ENCODE measurements at places on chromosomes 7 and 10.

- DNase-seq, result no peak
Measured at GRCh38 chr10:97096261-97097083, 89.3 kb downstream of the SLIT1 start.

DNA sequence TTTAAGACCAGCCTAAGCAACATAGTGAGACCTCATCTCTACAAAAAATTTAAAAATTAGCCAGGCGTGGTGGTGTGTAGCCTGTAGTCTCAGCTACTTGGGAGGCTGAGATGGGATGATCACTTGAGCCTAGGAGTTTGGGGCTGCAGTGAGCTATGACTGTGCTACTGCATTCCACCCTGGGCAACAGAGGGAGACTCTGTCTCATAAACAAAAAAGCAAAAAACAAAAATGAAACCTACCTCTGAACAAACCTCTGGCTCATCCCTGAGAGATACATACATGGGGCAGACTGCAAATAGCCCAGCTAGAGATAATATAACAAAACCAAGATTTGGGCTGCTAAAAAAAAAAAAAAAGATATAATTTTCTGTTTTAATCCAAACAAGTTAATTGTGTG is 19.5 kb downstream of the C10orf67 start:
- DNase-seq, result no peak

- no peak for DNase-seq
Measured at GRCh38 chr7:5867060-5867459, 13.5 kb upstream of the OCM start.

GRCh38 chr7:34939175-34939574 is 98.1 kb downstream of the DPY19L1 start:
- no peak for DNase-seq

- no peak for DNase-seq
Measured at GRCh38 chr10:33571616-33572015, 237.1 kb upstream of the NRP1 start.

DNA sequence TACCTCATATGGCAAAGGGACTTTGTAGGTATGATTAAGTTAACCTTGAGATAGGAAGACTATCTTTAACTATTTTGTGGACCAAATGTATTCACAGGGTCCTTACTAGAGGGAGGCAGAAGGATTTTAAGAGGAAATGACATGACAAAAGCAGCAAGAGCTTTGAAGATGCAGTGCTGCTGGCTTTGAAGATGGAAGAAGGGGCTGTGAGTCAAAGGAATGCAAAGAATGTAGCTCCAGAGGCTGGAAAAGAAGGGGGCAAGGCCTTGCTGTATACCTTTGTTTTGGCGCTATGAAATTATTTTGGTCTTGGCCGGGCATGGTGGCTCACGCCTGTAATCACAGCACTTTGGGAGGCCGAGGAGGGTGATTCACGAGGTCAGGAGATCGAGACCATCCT is 3.2 kb upstream of the NRBF2 start:
- no peak for DNase-seq

- DNase-seq, result no peak
Measured at GRCh38 chr10:89348481-89348880, 20.7 kb downstream of the IFIT3 start.

GRCh38 chr10:110851020-110851612 is 20.6 kb upstream of the PDCD4 start:
- DNase-seq, result no peak

DNA sequence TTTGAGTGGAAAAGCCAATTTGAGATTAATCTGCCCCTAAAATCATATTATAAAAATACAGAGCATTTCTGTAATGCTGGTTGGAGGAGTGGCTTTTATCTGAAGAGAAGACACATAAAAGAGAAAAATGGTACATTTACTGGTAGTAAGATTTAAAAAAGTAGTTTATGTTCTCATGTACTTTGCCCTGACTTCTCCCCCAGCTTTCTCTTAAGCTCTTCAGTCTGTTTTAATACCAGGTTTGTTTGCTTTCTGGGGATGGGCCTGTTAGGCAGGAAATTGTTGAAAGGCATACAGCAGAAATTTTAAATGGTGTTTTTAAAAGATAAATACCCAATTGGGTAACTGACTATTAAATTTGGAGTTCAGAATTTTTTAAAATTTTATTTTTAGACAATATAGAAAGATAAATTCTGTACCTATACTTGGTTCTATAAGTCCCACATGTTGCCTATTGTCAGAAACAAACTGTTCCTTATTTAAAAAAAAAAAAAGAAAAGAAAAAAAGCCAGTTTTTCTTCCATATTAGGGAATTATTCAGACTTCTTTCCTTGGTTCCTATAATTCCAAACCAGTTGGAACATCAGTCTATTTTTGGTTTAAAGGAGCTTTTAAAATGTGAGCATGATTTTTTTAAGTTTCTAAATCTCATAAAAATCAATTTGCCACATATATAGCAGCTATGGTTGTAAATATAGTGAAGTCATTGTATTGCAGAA is 136.6 kb downstream of the ARID5B start:
- DNase-seq, result no peak

GRCh38 chr10:104038958-104039752 is 46.5 kb downstream of the COL17A1 start:
- no peak for DNase-seq

GRCh38 chr10:6738112-6738768 is 158.2 kb upstream of the PRKCQ start:
- no peak for DNase-seq

DNA sequence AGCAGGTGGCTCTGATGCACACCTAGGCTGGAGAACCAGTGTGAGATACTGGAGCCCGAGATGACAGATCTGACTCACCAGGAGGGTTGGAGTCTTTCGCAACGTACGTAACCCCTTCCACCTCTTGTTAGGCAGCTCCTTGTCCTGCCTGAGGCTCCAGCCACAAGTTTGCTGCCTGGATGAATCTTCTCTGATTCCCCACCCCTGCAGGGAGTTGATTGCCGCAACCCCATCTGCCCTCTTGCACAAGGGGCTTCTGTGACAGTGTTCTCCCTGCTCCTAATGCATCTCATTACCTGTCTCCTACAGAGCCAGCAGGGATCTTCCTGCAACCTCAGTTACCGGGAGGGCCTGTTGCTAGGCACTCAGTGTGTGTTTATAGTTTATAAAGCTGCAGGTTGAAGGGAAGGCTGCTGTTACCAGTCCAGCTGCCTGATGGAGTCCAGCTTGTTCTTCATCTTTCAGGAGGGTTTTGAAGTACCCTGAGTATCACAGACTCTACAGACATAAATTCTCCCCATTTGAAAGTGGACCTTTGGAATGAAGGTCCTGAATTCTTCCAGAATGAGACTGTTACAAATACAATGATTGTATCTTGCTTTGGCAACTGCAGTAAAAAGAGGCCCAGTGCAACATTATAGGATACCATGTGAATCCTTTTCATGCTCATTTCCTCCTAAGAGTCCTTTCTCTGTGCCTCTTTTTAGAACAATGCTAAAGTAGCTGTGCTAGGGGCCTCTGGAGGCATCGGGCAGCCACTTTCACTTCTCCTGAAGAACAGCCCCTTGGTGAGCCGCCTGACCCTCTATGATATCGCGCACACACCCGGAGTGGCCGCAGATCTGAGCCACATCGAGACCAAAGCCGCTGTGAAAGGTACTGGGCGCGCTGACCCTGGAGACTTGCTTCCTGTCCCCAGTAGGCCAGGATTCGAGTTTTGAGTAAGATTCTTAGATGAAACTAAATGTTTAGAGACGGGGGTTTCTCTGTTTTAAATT is 6.5 kb downstream of the MDH2 start:
- no peak for DNase-seq

DNA sequence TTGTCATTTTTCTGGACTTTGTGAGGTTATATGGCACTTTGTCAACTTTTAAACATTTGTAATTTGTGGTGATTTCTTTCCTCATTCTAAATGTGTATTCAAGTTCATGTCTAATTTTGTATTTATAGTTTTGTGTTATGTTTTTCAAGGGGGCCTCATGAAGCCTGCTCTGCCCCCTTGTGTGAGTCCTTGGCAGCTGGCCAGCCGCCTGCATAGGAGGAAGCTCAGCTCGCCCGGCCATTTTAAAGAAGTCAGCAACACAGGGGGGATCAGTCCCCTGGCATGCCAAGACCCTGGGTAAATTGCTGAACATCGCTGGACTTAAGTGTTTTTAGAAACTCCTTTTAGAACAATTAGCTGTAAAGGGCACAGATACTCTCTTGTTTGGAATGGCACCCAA is 123.0 kb downstream of the ANLN start:
- DNase-seq, result no peak

GRCh38 chr10:90592638-90593302 is 265.1 kb downstream of the HTR7 start:
- DNase-seq, result no peak

- no peak for DNase-seq
Measured at GRCh38 chr7:26944501-26945358, 80.3 kb upstream of the SKAP2 start.

GRCh38 chr7:158316466-158317031 is 271.1 kb downstream of the PTPRN2 start:
- no peak for DNase-seq

- DNase-seq, result no peak
Measured at GRCh38 chr7:28722684-28723083, 235.4 kb downstream of the TRIL start.

- DNase-seq, result no peak
Measured at GRCh38 chr7:130793855-130794618, 60.0 kb upstream of the KLF14 start.

GRCh38 chr7:44196450-44196872 is 4.3 kb upstream of the YKT6 start:
- no peak for DNase-seq

GRCh38 chr7:33233659-33234058 is 104.3 kb downstream of the BBS9 start:
- no peak for DNase-seq

All from NCI-H2107 (cell line).